GM23338 (cell line): ENCODE measurements at places on chromosomes 4 and X.

DNA sequence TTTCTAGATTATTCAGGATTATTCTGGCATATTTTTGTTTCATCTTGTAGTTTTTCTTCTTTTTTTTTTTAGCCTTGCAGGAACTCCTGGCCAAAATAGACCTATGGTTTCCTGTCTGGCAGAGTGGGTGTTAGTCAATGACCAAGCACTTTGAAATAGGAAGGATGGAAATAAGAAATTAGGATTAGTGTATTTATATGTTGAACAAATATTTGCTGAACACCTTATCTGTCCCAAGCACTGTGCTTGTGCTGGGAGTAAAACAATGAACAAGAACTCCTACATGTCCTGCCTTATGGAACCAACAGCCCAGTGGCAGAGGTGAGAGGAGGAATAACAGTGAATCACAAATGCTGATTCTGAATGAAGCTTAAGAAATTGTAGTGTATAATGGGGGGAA lies 4.5 kb downstream of the MMRN1 start:
- H3K4me3 ChIP-seq: no peak overlapping the region
- no peaks in the 10 kb centered on the region for H3K4me1 ChIP-seq
- no peak overlapping the region for H3K27ac ChIP-seq
- H3K27me3 ChIP-seq: no peaks in the 10 kb centered on the region
- no peaks in the 10 kb centered on the region for H3K36me3 ChIP-seq

DNA sequence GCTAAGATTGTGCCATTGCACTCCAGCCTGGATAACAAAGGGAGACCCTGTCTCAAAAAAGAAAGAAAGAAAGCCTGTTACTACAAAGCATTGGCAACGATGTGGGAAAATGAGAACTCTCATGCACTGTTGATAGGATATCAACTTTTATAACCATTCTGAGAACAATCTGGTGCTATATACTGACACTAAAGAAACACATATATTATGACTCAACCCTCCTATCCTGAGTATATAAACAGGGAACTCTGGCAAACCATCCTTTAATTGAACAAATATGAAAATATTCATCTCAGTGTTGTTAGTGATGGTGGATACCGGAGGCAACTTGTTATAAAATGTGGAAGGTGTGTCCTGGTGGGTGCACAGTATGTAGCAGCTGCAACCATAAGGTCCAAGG lies 53.0 kb upstream of the SOD3 start:
- no peak for DNase-seq
- no peak overlapping the region for H3K4me3 ChIP-seq
- no peaks in the 10 kb centered on the region for H3K27me3 ChIP-seq

GRCh38 chrX:70169281-70169680 lies 8.0 kb upstream of the DGAT2L6 start:
- peak; percentile 5 for DNase-seq
- no peak overlapping the region for H3K27ac ChIP-seq
- H3K4me1 ChIP-seq: peaks cover 34% of the 10 kb centered on the region
- no peaks in the 10 kb centered on the region for H3K27me3 ChIP-seq
- H3K36me3 ChIP-seq: no peaks in the 10 kb centered on the region

- H3K4me1 ChIP-seq: no peaks in the 10 kb centered on the region
- H3K36me3 ChIP-seq: no peaks in the 10 kb centered on the region; the same call in 1 of the 2 replicates
- no peak for DNase-seq
- no peak overlapping the region for H3K27ac ChIP-seq
- H3K27me3 ChIP-seq: no peaks in the 10 kb centered on the region
Observed at GRCh38 chr4:78040431-78040830, 16.7 kb upstream of the FRAS1 start.

DNA sequence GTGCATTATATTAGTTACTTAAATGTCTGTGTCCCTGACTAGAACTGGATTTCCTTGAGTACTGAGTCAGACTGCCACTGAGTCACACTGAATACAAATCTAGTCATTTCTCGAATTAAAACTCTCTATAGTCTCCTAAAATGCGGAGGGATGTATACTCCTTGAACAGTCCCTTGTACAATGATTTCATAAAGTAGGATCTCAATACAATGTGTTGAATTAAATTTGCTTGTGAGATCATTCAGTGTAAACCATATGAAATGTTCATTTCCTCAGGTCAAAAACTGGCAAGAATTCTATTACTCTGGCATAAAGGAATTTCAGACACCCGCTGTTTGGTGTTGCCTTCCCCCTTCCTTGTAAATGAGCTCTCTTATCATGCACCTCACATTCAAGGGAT lies 17.5 kb upstream of the FAM241A start:
- no peaks in the 10 kb centered on the region for H3K36me3 ChIP-seq
- no peaks in the 10 kb centered on the region for H3K27me3 ChIP-seq

GRCh38 chr4:132218406-132218805 lies 930.7 kb upstream of the PCDH10 start:
- no peaks in the 10 kb centered on the region for H3K4me1 ChIP-seq
- H3K27ac ChIP-seq: no peak overlapping the region
- no peak for DNase-seq
- no peak overlapping the region for H3K4me3 ChIP-seq

- H3K36me3 ChIP-seq: no peaks in the 10 kb centered on the region
- H3K27me3 ChIP-seq: no peaks in the 10 kb centered on the region
- DNase-seq: no peak
- H3K27ac ChIP-seq: no peak overlapping the region
- no peaks in the 10 kb centered on the region for H3K4me1 ChIP-seq
- H3K4me3 ChIP-seq: no peak overlapping the region
Observed at GRCh38 chr4:88106205-88106604, 52.2 kb downstream of the ABCG2 start.

- no peaks in the 10 kb centered on the region for H3K36me3 ChIP-seq
- no peaks in the 10 kb centered on the region for H3K27me3 ChIP-seq
- peaks cover 10% of the 10 kb centered on the region for H3K4me1 ChIP-seq
- H3K4me3 ChIP-seq: no peak overlapping the region
- H3K27ac ChIP-seq: no peak overlapping the region
Observed at GRCh38 chrX:30504309-30504708, 73.3 kb downstream of the TASL start.

DNA sequence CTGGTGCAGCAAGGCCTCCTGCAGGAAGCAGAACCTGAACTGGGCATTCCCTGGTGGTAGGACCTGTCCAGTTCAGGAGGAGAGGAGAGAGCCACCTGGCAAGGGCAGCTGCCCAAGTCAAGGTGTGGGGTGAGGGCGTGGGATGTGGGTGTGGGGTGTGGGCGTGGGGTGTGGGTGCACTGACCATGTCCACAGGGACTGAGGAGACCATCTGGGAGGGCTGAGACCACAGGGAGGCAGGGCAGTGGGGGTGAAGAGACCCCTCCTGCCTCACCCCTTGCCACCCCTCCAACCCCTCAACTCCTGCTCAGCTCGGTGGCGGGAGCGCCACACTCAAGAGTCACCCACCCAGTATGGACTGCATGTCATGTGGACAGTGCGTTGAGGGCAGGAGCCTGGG lies 117.9 kb downstream of the CPZ start:
- no peak for DNase-seq
- no peaks in the 10 kb centered on the region for H3K27me3 ChIP-seq
- no peaks in the 10 kb centered on the region; the same call in 1 of the 2 replicates for H3K36me3 ChIP-seq
- no peaks in the 10 kb centered on the region for H3K4me1 ChIP-seq

DNA sequence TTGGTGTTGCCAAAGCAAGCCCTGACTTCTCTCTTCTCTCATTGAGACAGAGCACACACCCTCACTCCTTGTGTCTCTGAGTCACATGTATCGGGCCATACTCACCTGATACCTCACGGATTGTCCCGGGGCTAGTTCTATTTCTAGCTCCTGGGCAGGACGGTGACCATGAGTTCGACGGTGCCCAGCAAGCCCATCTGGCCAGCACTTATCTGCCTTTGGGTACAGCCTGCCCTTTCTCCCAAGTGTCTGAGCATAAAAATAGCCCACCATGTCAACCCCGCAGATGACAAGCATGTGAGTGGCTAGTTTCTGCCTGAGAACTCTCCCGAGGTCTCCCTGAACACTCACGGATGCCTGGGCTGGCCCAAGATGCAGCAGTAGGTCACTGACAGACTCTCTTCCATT lies 158.5 kb downstream of the DHRSX start:
- H3K36me3 ChIP-seq: no peaks in the 10 kb centered on the region
- H3K27ac ChIP-seq: no peak overlapping the region
- peaks cover 7% of the 10 kb centered on the region; the same call in 1 of the 2 replicates for H3K4me1 ChIP-seq
- H3K27me3 ChIP-seq: no peaks in the 10 kb centered on the region
- no peak for DNase-seq
- no peak overlapping the region for H3K4me3 ChIP-seq

DNA sequence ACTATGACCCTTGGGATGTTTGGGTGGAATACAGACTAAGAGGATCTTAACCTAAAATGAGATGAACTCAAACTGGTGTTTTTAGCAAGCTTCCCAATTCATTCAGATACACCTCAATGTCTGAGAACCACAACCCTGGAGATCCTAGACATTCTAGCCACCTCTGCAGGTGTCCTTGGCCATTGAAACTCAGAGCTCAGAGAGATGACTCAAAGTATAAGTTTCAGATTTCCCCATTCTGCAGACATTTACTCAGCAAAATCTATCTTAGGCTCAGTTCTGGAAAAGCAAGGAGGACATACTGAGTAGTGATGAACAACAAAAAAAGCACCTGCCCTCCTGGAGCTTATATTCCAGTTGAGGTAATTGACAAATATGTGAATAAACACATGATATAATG lies 47.8 kb downstream of the COMMD8 start:
- no peak overlapping the region for H3K4me3 ChIP-seq
- H3K27me3 ChIP-seq: no peaks in the 10 kb centered on the region
- peaks cover 16% of the 10 kb centered on the region; the same call in 1 of the 2 replicates for H3K4me1 ChIP-seq
- H3K36me3 ChIP-seq: no peaks in the 10 kb centered on the region

DNA sequence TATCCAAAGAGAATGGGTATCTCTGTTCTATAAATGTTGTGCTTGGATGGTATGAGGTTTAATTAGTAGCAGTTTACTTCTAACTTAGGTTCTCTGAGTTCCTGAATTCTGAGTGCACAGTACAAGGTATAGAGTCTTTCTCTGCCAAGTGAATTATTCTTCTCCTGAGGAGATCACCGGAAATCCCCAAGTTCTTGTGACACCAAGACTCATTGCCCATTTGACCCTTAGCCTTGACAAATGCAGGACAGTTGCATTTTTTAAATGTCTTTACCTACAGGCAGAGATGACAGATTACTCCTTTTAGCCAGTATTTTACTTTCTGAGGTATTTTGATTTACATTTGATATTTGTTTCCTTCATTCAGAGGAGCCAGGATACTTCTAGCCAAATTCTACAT lies 72.9 kb downstream of the MAOA start:
- no peak overlapping the region for H3K4me3 ChIP-seq
- DNase-seq: no peak
- H3K27me3 ChIP-seq: no peaks in the 10 kb centered on the region
- no peaks in the 10 kb centered on the region for H3K4me1 ChIP-seq

DNA sequence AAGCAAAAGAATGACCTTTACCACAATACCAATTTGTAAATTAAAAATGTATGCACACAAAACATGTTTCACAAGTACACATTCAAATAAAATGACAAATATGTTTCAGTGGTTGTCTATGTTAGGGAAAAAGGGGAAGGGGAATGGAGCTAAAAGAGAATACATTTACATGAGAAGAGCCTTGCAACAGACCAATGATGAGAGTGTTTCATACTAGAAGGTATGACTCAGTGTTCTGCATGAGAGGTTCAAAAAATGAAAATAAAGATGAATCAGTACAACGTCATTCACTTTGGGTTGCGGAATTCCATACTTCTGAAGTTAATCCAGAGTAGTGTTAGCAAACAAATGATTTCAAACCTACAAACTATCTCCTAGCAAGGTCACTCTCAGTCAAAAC lies 51.7 kb downstream of the RPGR start:
- H3K27me3 ChIP-seq: no peaks in the 10 kb centered on the region
- H3K4me1 ChIP-seq: peaks cover 8% of the 10 kb centered on the region; the same call in 1 of the 2 replicates
- no peak for DNase-seq
- H3K36me3 ChIP-seq: no peaks in the 10 kb centered on the region
- no peak overlapping the region for H3K4me3 ChIP-seq

DNA sequence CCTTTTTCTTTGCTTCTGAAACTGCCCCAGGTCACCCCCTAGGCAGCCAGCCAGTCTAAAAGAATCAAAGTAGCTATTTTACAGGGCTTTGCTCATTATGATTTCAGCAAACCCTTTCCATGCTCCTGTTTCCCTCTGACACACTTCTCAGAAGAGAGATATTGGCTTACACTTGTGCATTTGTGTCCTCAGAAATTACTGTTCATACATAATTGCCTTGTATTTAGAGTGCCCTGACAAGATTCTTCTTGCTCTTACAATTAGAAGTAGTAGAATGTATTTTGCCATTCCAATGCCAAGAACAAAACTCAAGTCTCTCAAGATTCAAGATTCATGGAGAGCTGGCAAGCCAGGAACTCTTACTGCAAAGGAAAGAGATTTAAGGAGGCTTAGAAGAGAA lies 531.0 kb upstream of the ZFP42 start:
- H3K27me3 ChIP-seq: no peaks in the 10 kb centered on the region
- H3K4me3 ChIP-seq: no peak overlapping the region
- no peaks in the 10 kb centered on the region for H3K4me1 ChIP-seq

DNA sequence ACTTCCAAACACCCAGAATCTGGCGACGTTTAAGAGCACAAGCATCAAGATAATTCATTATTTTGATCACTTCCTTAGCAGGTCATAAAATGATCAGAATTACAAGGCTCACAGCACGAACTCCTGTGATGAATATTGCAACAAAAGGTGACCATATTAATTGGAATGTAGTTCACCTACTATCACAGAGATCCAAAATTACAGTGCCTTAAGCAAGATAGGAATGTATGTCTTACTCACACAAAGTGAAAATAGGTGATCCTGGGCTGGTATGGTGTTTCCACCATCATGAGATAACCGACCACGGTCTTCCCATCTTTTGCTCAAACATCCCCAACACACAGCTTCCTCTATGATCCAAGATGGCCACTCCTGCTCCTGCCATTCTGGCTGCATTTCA lies 131.2 kb downstream of the SCFD2 start:
- H3K27ac ChIP-seq: no peak overlapping the region
- no peaks in the 10 kb centered on the region for H3K27me3 ChIP-seq

DNA sequence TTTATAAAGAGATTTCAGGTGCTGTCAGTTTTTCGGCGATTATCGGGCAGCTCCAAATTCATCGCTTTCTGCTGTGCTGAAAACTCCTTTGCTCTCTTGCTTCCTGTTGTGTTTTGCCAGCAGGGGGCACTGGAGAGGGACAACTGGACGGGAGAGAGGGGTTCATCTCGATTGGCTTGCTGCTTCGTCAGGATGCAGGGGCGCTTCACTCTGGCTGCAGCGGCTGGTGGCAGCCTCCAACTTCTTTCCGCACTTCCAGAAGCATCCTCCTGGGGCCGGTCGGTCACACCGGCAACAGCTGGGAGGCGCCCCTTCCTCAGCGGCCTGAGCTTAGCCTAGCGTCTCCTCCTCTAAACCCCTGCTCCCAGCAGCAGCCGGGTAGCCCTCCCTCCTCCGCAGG lies 29.5 kb downstream of the MSL3 start:
- DNase-seq: peak; percentile 89
- H3K4me3 ChIP-seq: no peak overlapping the region
- no peaks in the 10 kb centered on the region for H3K27me3 ChIP-seq
- no peaks in the 10 kb centered on the region for H3K36me3 ChIP-seq
- H3K4me1 ChIP-seq: no peaks in the 10 kb centered on the region
- H3K27ac ChIP-seq: no peak overlapping the region

GRCh38 chr4:34309383-34309906 lies 1934.9 kb downstream of the ARAP2 start:
- no peaks in the 10 kb centered on the region for H3K27me3 ChIP-seq
- no peak for DNase-seq
- H3K4me1 ChIP-seq: peaks cover 28% of the 10 kb centered on the region
